ENCODE measurements at places on chromosomes 6 and 20.

- DNase-seq: no peak
Observed at GRCh38 chr6:16966791-16967469, 134.9 kb upstream of the STMND1 start.

- no peak for DNase-seq
Observed at GRCh38 chr6:169225131-169225576, 28.5 kb downstream of the THBS2 start.

DNA sequence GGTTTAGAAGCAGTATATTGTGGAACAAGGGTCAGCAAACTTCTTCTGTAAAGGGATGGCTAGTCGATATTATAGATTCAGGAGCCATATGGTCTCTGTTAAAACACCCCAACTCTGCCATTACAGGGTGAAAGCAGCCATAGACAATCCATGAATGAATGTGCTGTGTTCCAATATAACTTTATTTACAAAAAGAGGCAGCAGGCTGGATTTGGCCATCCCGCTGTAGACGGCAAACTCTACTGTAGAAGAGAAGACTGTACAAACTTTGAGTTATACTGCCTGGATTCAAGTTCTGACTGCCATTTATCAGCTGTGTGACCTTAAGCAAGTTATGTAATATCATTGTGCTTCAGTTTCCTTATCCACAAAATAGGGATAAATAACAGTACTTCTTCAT is 33.7 kb upstream of the SNX9 start:
- no peak for DNase-seq

- peak; percentile 99 for DNase-seq
Observed at GRCh38 chr20:62501801-62502495, 26.2 kb upstream of the GATA5 start.

DNA sequence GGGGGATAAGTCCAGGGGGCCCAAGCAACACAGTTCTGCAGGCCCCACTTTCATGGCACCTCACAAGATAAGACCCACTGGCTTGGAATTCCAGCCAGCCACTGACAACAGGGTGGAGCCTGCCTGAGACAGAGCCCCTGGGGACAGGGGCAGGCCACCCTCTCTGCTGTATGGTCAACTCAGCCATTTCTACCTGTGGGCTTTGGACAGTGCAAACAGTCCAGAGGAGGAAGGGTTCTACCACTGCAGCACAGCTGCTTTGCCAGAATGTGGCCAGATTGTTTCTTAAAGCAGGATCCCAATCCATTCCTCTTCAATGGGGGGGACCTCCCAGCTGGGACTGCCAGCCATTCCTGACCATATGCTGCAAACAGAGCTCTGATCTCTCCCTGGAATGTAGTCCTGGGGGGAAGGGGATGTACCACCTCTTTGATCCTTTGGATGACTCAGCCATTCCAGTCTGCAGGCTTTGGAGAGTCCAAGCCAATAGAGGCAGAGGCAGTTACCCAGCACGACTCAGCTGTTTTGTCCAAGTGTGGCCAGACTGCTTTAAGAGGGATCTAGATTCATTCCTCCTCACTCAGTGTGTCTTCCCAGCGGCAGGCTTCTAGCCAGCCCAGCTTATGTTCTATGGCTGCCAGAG is 842.2 kb downstream of the EPHA7 start:
- DNase-seq: no peak

DNA sequence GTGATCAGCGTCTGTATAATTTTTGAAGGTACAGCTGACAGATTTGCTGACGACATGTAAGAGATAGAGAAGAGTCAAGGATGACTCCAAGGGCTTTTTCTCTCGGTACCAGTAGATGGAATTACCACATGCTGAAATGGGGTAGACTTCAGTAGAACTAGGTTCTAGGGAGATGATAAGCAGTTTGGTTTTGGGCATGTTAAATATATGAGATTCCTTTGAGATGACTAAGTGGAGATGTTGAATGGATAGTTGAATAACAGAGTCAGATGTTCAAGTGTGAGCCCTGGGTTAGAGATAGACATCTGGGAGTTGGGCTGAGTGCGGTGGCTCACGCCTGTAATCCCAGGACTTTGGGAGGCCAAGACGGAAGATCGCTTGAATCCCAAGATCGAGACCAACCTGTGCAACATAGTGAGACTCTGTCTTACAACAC is 50.0 kb downstream of the PHF20 start:
- DNase-seq: peak; percentile 94

Measured in RCC 7860 (cell line).